ENCODE measurements at places on chromosomes 5 and 9.

DNA sequence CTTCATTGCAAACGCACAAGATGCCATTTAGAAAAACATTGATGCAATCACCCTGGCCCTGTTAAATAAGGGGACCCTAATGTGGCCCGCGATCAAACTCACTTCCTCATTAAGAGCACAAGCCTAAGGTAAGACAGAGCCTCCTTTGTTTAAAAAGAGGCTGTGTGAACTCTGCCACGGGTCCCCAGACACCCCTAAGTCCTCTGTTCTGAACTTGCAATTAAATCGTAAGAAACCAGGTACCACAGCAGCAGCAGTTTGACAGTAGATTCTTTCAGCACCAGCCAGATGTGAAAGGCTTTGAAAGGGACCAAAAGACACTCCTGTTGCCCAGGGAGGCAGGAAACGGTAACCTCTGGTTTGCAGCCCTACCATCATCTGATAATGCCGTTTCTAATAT is 346.3 kb downstream of the TMEM167A start:
- DNase-seq = no peak

- DNase-seq = no peak
Observed at GRCh38 chr5:60379907-60380306, 320.1 kb downstream of the DEPDC1B start.

- peak; percentile 39 for DNase-seq
Observed at GRCh38 chr9:33263131-33264002, 1.1 kb downstream of the BAG1 start.

DNA sequence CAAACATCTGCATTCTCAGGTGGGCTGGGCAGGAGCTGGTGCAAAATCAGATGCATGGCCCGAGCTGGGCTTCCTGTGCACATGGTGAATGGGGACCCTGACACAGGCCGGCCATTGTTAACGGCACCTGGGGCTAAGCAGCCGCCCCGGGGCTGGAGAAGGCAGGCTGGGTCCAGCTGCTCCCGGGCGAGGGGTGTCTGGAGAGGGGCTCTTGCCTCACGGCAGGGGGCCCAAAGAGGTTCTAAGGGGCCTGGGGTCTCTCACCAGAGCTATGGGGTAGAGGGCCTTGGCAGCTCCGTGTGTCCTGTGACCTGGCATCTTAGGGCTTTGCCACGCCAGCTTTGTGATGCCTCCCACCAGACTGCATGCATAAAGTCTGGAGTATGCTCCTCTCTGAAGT is 5.1 kb upstream of the QSOX2 start:
- no peak for DNase-seq

DNA sequence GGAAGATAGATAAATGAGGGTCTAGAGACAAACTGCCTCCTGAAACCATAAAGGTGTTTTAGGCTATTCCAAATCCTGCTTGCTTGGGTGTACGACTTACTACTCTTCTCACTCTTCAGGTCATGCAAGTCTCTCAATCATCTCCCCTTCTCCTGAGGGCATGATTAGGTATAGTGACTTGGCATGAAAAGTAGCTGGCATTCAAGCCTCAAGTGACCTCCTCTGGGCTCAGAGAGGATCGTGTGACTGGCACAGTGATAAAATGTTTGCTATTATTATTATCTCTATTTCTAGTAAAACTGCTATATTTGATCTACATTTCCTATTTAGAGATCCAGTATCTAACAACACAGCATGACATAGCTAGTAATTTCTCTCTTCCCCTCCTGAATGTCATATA is 494.8 kb downstream of the SPOCK1 start:
- DNase-seq = no peak
